ENCODE measurements at places on chromosomes 7 and 10.

DNA sequence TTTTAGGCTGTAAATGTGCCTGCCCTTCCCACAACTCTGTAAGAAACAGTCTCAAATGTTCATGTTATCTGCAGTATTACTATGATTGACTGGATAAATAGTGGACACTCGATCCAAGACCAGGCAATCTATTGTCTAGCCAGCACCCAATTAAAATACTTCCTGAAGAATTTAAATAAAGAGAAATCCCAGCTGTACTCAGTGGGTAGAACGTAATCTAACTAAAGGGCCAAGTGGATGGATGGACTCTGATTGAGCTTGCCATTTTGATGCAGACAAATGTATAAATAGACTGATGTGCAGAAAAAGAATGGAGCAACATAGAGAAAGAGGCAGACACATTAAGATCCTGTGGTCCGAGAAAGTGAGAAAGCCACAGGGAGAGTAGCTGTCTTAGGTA is 158.0 kb downstream of the IPMK start:
- H3K27ac ChIP-seq = no peak overlapping the region
- DNase-seq = no peak
- H3K36me3 ChIP-seq = no peaks in the 10 kb centered on the region
- no peaks in the 10 kb centered on the region for H3K4me1 ChIP-seq
- H3K4me3 ChIP-seq = no peak overlapping the region

DNA sequence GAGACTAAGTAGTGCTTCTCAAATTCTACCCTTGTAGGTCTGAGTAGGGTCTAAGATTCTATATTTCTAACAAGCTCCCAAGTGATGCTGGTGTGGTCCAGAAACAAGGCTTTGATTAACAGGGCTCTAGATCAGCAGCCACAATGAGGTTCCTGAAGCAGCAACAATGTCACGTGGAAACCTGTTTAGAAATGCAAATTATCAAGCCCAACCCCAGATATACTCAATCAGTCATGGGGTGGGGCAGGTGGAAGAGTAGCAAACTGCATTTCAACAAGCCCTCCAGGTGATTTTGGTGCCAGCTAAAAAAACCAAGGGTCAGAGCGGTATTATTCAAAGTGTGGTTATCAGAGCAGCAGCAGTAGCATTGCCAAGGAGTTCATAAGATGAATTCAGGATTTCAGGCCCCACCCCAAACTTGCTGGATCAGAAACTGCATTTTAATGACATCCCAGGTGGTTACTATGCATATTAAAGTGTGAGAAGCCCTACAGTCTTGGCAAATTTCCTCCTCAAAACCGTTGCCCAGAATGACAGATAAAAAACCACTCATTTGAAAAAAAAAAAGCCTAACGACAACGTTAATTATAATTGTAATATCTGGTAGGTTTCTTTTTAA is 199.2 kb downstream of the AHR start:
- H3K27ac ChIP-seq = no peak overlapping the region
- H3K36me3 ChIP-seq = no peaks in the 10 kb centered on the region
- H3K27me3 ChIP-seq = peaks cover 11% of the 10 kb centered on the region
- H3K4me1 ChIP-seq = no peaks in the 10 kb centered on the region
- DNase-seq = no peak

DNA sequence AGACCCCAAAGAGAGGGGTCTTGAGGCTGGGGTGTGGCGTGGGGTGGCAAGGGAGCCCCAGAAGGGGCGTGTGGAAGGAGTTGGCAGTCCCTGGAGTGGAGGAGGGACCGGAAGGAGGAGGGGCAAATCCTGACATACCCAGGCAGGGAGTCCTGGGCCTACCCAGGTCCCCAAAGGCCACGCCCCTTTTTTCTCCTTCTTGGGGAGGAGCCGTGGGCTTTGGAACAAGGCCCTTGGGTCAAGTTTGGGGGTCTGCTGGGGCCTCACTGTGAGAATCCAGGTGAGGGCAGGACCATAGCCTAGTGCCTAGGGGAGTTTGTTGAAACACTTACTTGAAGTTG is 1.2 kb upstream of the SMARCD3 start:
- peaks cover 83% of the 10 kb centered on the region for H3K4me1 ChIP-seq
- H3K36me3 ChIP-seq = no peaks in the 10 kb centered on the region
- H3K27ac ChIP-seq = no peak overlapping the region
- H3K4me3 ChIP-seq = peak overlapping the region; percentile 74

DNA sequence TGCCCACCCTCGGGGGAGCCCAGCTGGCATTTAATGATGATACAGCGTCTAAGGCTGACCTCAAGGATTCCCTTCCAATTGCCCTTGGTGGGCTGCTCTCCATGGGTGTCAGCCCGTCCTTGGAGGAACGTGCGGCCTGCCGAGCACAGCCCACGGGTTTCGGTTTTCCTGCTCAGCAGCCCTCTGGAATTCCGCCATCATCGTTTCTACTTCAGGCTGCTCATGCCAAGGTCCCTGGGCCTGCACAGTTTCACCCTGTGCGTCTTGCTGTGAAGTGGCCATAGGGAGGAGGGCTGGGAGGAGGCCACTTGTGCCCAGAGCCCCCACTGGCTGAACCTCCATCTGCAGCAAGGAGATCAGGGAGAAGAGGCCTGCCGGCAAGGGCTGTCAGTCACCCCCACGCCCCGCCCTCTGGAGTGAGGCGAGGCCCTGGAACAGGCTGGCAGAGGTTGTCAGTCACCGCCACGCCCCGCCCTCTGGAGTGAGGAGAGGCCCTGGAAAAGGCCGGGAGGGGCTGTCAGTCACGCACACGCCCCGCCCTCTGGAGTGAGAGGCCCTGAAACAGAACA is 82.8 kb downstream of the CHST15 start:
- peak; percentile 70 for DNase-seq
- no peak overlapping the region for H3K27ac ChIP-seq
- no peak overlapping the region for H3K4me3 ChIP-seq
- peaks cover 60% of the 10 kb centered on the region for H3K36me3 ChIP-seq
- peaks cover 45% of the 10 kb centered on the region for H3K4me1 ChIP-seq

DNA sequence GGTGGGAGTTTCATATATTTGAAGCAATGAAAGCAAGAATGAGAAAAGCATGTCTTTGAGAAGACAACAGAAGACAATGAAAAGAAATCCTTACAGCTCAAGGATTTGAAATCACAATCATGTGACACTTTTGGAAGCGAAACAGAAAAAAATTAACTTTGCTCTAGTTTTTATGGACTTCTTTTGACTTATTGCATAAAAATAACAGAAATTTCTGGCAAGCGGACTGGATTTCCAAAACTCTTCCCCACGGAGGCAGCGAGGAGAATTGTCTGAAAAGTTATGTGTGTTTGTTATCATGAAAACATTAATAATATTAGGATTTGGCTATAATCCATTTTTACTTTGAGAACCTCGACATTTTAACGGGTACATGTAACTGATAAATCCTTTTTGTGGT is 223.3 kb downstream of the LRMDA start:
- H3K27ac ChIP-seq = no peak overlapping the region
- DNase-seq = no peak
- no peak overlapping the region for H3K4me3 ChIP-seq
- peaks cover 11% of the 10 kb centered on the region for H3K27me3 ChIP-seq

DNA sequence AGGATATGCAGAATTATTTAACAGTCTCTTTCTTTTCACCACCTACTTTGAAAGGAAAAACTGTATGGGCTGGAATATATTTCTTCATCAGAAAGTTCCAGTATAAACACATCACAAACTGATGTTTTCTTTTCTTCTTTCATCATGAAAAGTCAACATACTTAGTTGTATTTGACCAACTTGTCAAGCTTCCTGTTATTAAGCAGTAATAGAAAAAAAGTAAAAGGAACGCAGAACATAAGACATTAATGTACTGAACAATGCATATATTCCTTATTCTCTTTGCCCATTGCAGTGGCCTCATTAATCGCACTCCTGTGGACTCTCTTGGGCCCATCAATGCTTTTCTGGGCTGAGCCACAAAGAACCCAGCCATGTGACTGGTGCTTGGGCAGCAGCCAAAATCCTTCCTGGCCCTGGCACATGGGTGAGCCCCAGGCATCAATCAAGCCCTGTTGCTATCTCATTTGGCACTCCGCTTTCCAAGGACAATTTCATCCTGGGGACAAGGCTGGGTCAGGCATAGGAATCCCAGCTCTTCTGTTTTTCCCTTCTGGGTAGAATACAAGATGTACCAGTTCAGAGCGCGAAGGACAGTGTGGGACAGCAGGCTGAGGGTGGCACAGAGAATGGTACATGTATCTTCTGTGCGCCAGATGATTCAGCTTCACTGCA is 42.3 kb downstream of the RHOBTB1 start:
- no peak for DNase-seq
- peaks cover 2% of the 10 kb centered on the region for H3K4me1 ChIP-seq
- H3K4me3 ChIP-seq = no peak overlapping the region
- H3K27ac ChIP-seq = no peak overlapping the region

DNA sequence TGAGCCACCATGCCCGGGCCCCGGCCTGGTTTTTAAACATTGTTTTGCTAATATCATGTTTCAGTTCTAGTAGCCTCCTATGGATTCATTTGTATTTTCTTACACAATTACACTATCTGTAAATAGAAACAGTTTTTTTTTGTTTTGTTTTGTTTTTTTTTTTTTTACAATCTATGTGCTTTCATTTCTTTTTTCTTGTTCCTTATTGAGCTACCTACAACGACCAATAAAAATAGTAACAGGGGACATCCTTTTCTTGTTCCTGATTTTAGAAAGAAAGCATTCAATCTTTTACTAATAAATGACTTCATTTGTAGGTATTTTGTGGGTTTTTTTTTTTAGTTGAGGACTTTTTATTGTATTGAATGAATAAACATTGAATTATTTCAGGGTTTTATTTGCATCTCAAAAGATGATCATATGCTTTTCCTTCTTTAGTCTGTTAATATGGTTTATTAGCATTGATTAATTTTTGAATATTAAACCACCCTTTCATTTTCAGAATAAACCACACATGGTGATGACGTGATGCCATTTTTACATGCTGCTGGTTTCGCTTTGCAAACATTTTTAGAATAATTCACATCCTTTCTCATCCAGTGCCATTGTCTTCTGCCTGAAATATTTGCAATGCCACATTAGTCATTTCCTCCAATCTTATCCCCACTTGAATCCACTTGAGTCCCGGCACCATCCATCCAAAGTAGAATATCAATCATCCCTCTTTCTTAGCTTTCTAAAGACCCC is 18.1 kb upstream of the AKR1E2 start:
- no peaks in the 10 kb centered on the region for H3K4me1 ChIP-seq
- no peaks in the 10 kb centered on the region for H3K27me3 ChIP-seq
- no peak overlapping the region for H3K27ac ChIP-seq
- DNase-seq = no peak
- H3K4me3 ChIP-seq = no peak overlapping the region

- no peak for DNase-seq
- peaks cover 29% of the 10 kb centered on the region for H3K36me3 ChIP-seq
- H3K4me3 ChIP-seq = no peak overlapping the region
- no peak overlapping the region for H3K27ac ChIP-seq
- peaks cover 11% of the 10 kb centered on the region for H3K27me3 ChIP-seq
Observed at GRCh38 chr7:71787513-71787912, 624.6 kb downstream of the CALN1 start.

DNA sequence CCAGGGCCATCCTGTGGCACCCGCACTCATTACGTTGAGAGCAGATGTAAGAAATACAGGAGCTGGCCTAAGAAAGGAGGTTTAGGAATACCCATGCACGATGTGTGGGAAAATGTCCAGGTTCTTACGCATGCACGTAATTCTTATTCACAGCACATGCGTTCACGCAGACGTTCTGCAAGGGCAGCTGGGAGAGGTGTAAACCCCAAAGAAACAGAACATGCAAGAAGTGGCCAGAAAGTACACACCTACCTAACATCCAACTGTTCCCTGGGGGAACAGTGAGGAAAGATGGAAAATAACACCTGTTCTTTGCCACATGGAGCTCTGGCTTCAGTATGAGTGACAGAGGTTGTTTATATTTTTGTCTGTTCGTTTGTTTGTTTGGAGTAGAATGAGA is 285.6 kb downstream of the PRPF18 start:
- H3K4me3 ChIP-seq = peak overlapping the region; percentile 9
- peak overlapping the region; percentile 9 for H3K27ac ChIP-seq
- H3K36me3 ChIP-seq = peaks cover 18% of the 10 kb centered on the region
- H3K4me1 ChIP-seq = peaks cover 66% of the 10 kb centered on the region
- DNase-seq = no peak

GRCh38 chr7:132655131-132655727 is 79.0 kb upstream of the PLXNA4 start:
- H3K4me3 ChIP-seq = peak overlapping the region; percentile 74
- no peaks in the 10 kb centered on the region for H3K36me3 ChIP-seq
- peak; percentile 16 for DNase-seq

DNA sequence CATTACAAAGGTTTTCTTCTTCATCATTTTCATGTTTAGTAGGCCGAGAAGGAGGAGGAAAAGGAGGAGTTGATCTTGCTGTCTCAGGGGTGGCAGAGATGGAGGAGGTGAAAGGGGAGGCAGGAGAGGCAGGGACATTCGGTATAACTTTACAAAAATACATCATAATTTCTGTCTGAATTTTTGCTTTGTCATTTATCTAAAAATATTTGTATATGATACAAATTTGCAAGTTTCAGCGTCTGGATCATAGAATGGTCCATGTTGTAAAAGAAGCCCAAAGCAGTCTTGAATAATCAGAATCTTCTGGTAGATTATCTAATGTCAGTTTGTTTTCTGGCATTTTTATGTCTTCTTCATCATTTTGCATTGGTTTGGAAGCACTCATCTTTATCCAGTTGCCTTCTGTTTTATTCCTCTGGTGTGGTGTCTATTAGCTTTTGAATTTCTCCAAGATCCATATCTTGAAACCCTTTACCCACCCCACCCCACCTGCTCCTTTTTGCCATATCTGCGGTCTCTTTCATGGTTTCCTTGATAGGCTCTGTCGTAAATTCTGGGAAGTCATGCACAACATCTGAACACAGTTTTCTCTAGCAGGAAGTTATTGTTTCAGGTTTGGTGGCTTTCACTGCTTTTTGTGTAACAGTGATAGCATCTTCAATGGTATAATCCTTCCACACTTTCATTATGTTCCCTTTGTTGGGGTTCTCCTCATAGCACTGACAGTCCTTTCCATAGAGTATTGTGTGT is 95.0 kb downstream of the ST7 start:
- H3K27me3 ChIP-seq = peaks cover 3% of the 10 kb centered on the region
- DNase-seq = no peak
- no peaks in the 10 kb centered on the region for H3K36me3 ChIP-seq
- H3K27ac ChIP-seq = no peak overlapping the region
- peaks cover 18% of the 10 kb centered on the region for H3K4me1 ChIP-seq

DNA sequence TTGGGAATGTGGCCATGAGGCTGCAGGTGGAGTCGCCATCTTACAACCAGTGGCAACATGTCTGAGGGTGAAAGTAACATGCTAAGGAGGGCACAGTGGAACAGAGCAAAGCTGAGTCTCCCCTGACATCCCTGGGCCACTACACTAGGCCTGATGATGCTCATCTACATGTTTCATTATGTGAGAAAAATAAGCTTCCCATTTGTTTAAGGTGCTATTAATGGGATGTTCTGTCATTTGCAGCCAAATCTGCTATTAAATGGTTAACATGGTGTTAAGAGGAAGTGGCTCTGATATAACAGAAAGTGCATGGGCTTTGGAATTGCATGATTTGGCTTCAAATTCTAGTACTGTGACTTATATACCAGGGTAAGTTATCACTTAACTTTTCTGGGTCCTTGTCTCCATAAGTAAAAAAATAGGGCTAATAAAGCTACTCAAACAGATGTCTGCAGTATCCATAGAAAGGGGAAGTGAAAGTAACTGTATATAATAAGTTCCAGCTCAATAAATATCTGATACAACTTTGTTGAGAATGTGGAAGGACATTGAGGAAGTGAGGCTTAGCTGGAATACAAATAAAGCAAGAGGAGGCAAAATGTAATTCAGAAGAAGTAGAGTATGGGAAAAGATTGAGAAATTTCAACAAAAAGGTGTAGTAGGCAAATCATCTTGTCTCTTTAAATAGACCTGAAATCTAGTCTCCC is 158.9 kb downstream of the RTKN2 start:
- H3K4me1 ChIP-seq = peaks cover 6% of the 10 kb centered on the region
- no peaks in the 10 kb centered on the region for H3K27me3 ChIP-seq
- H3K36me3 ChIP-seq = no peaks in the 10 kb centered on the region
- H3K27ac ChIP-seq = no peak overlapping the region
